ENCODE measurements at places on chromosomes 13 and 19.

DNA sequence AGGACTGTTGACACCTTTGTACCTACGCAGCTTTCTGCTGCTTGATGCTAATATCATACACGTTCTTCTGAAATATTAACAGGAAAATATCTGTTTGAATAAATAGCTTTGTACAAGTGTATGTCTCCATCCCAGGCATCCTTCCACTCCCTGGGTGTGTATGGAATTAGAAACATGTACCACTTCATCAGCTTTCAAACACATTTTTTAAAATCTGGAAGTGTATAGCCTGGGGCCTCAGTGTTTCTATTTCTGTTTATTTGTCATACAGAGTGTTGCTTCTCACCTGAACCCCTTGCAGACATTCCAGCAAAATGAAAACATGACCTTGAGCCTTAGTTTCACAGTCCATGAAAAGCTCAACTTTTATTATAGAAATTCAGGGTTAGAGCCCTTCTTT, 168.6 kb downstream of the ITGBL1 start:
- DNase-seq, result no peak

DNA sequence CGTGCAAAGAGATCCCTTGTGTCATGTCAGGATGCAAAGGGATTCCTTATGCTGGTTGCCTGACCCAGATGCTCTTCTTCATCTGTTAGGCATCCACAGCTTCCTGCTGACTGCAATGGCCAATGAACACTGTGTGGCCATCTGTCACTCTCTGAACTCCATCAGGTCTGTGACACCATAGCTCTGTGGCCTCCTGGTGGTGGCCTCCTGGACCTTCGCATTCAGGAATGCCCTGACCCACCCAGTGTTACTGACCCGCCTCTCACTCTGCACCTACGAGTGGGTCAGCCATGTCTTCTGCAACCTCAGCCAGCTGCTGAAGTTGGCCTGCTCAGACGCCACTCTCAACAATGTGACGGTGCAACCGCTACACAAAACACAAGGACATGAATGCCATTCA, 23.9 kb upstream of the TPM4 start:
- no peak for DNase-seq

DNA sequence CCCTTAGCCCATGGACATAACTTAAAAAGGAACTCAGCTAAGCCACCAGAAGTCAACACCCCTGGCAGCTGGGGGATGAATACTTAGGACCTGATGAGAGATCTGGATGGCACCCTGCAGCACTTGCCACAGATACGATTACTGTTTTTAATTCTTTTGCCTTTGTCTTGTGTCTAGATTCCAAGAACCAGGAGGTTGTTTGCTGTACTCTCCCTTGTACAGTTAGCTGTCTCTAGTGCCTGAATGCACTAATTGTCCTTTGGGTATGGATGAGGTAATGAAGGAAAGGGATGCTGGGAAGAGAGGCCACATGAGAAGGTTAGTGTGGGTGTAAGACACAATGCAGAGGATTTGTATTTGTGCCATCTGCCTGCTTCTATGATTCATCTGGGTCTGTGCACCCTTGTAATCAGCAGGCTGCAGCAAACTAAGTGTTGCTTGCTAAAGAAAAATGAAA, 385.8 kb downstream of the KCNRG start:
- DNase-seq, result peak; percentile 10

DNA sequence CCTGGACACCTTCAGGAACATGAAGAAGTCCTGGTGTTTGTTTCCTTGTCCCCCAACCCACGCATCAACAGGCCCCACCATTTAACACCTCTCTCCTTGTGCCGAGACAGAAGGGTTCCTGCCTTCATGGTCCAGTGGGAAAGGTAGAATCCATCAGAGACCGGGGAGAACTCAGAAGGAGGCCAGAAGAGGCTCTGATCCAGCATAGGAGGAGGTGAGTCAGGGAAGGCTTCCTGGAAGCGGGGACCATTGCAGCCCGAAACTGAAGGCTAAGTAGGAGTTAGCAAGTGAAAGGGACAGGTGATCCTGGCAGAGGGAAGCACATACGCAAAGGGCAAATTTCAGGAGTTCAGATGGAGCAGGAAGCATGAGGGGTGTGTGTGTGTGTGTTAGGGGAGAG, 484 bp downstream of the ICAM3 start:
- no peak for DNase-seq

- DNase-seq, result no peak
Measured at GRCh38 chr19:3324405-3324856, 42.0 kb upstream of the NFIC start.

- DNase-seq, result no peak
Measured at GRCh38 chr13:45737571-45738017, 35.5 kb downstream of the CBY2 start.
